ENCODE measurements at places on chromosomes 5 and 9.

DNA sequence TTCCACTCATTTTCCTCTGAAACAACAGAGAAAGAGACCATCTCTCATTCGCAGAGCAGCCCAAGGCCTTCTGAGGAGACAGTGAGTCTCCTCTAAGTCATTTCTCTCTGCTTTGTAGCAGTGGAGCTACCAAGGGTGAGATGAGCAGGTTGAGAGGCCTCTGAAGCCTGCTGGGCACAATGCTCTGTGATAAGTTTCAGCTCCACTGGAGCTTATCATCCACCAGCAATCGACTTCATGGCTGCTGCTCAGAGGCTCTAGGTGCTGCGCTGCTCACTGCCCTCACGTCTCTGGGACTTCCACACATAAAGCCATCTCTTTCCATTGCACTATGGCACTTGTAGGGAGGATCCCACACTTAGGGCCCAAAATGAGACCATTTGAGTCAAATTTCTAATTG is 96.3 kb downstream of the CMYA5 start:
- no peak for DNase-seq

- no peak for DNase-seq
Observed at GRCh38 chr9:21605489-21605931, 123.4 kb upstream of the IFNE start.

- DNase-seq: no peak
Observed at GRCh38 chr9:102911185-102911584, 83.9 kb upstream of the CYLC2 start.

- DNase-seq: no peak
Observed at GRCh38 chr5:115374057-115374775, 77.8 kb upstream of the CCDC112 start.

DNA sequence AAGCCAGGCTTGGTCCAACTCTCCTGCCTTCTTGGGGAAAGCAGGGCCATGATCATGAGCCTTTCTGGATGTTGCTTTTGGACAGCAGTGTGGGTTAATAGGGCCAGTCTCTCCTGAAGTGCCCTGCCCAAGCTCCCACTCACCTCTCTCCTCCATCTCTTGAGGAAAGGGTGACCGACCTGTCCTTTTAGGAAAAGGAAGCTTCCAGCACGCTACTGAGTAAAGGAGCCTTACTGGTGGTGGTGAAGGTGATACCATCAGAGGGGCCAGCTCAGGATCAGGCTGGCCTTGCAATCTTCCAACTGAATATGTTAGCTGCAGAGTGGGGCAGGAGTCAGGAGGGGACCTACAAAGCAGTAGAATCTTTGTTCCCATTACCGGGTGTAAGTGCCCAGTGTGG is 2.2 kb upstream of the RGS3 start:
- no peak for DNase-seq

- DNase-seq: no peak
Observed at GRCh38 chr5:132019857-132020555, 8.5 kb upstream of the ACSL6 start.
